ENCODE measurements at places on chromosomes 7 and 10. TPM values are rescaled to one million over a fixed set of nuclear protein-coding genes. Genes with fewer than 3 reads are reported as not detected.

DNA sequence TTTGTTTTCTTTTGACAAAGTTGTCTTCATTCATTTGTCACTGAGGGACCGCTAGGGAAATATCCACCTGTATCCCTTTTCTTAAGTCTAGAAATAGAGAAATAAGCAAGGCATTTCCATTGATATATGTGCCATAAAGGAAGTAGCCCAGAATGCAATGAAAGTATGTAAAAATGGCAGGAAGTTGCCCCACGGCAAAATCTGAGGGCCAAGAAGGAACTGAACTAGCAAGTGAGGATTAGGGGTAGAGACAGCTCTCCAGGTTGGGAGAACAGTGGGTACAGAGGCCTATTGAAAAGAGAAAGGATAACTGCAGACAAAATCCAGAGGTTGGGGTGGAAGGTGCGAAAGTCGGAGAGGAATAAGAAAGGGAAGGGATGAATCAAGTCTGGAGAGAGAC, 56.6 kb upstream of the TOMM7 start:
- H3K36me3 ChIP-seq = no peaks in the 10 kb centered on the region
- no peak overlapping the region for H3K27ac ChIP-seq
- DNase-seq = no peak

DNA sequence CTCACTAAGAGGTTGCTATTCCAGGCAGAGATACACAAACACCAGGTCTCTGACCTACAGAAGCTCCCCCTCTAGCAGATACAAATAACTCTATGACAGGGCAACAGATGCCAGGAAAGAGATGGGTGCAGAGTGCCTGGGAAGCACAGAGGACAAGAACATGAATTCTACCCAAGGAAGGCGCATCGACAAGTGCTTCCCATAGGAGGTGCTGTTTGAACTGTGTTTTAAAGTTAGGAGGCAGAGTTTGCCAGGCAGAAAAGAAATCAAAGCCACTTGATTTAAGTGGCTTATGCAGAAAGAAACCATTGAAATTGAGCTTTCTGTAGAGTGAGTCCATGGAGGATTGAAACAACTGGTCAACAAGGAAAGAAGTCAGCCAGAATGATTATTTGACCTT, 35.3 kb upstream of the EGR2 start:
- H3K4me3 ChIP-seq = no peak overlapping the region
- no peak overlapping the region for H3K27ac ChIP-seq
- peaks cover 22% of the 10 kb centered on the region for H3K27me3 ChIP-seq

PRLHR gene
- not detected for total RNA-seq

DNA sequence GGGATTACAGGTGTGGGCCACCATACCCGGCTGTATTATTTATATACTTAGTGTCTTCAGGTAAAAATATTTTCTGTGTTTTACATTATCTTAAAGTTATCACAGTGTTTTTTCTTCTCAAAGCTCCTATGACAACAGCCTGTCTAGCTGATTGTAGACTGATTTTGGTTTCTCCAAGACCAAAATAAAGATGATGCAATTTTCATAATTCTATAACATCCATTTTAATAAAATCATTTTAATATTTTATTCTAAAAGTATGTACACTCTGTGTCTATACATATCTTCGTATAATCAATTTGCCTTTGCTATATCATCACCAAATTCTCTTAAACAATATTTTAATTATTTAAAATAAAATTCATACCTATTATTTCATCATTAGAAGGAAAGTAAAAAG, 108.6 kb downstream of the TRIM24 start:
- H3K27ac ChIP-seq = no peak overlapping the region
- H3K36me3 ChIP-seq = peaks cover 99% of the 10 kb centered on the region
- H3K4me1 ChIP-seq = peaks cover 5% of the 10 kb centered on the region
- no peaks in the 10 kb centered on the region for H3K27me3 ChIP-seq
- DNase-seq = no peak
- no peak overlapping the region for H3K4me3 ChIP-seq

DNA sequence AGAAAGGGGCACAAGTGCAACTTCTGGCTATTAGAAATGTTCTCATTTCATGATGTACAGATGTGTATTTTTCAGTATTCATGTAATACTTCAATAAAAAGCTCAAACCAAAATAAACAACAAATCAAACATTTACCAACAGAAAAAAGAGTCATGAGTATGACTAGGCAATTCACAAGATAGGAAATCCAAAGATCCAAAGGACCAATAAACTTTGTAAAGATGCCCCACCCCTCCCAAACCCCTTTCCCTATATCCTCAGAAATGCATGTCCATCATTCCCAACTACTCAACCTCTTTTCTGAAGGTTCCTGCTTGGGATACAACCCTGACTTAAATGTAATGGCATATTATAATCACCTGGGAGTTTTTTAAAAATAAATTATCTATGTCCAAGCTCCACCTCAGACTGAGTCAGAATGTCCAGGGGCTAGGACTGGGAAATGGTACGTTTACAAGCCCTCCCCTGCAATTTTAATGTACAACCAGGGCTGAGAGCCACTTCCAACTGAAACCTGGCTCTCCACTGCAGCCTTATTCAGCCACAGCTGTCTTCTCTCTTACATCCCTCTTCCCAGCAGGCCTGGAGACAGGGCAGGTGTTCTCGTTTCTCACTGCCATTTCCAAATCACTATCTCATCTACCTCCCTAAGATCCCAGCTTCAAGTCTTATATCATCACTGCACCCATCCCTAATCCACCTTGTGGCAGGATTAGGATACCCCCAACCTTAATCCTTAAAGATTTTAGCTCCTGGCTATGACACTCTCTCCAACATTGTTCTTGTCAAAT, 36.5 kb downstream of the COA1 start:
- H3K27me3 ChIP-seq = no peaks in the 10 kb centered on the region
- no peak for DNase-seq
- peaks cover 18% of the 10 kb centered on the region for H3K4me1 ChIP-seq
- H3K36me3 ChIP-seq = no peaks in the 10 kb centered on the region
- no peak overlapping the region for H3K27ac ChIP-seq

GRCh38 chr7:155224116-155224811, 73.4 kb upstream of the INSIG1 start:
- H3K27ac ChIP-seq = no peak overlapping the region
- H3K4me1 ChIP-seq = no peaks in the 10 kb centered on the region
- H3K4me3 ChIP-seq = no peak overlapping the region

- H3K27ac ChIP-seq = no peak overlapping the region
- no peaks in the 10 kb centered on the region for H3K4me1 ChIP-seq
- no peak overlapping the region for H3K4me3 ChIP-seq
- no peak for DNase-seq
- H3K36me3 ChIP-seq = no peaks in the 10 kb centered on the region
Measured at GRCh38 chr10:112232670-112233069, 49.1 kb upstream of the GPAM start.

TMEM140 gene
- 23.3 TPM for total RNA-seq

- H3K4me3 ChIP-seq = no peak overlapping the region
- H3K4me1 ChIP-seq = no peaks in the 10 kb centered on the region
- no peak for DNase-seq
- no peaks in the 10 kb centered on the region for H3K36me3 ChIP-seq
Measured at GRCh38 chr10:86159797-86160196, 206.8 kb downstream of the GRID1 start.

OPN1SW gene
- not detected for total RNA-seq

DNA sequence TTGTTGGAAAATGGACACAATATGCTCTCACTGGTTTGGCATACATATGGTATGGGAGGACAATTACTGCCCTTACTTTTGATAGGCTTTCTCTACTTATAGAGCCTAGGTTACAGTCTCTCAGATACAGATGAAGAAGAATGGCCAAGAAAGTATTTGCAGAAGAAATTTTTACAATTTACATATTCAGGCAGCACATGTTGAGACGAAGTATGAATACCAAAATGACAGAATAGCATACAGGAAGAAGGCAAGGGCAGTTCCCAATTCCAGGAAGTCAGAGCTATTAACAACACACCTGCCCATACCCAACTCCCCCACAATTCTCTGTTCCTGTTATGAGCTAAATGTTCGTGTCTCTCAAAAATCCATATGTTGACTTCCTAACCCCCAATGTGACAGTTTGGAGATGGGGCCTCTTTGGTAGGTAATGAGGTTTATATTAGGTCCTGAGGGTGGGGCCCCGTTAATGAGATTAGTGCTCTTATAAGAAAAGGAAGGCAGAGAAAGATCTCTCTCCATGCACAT, 67.8 kb downstream of the DOCK4 start:
- no peaks in the 10 kb centered on the region for H3K27me3 ChIP-seq
- H3K27ac ChIP-seq = no peak overlapping the region
- no peaks in the 10 kb centered on the region for H3K36me3 ChIP-seq
- H3K4me3 ChIP-seq = no peak overlapping the region
- H3K4me1 ChIP-seq = peaks cover 68% of the 10 kb centered on the region

Measured in left ventricle myocardium inferior (tissue), 1 donor.